ENCODE measurements at places on chromosomes 3 and 15.

- no peak for DNase-seq
These were observed 55.1 kb upstream of the ATOSA start for GRCh38 chr15:52734329-52734728.

- DNase-seq = no peak
These were observed 65.5 kb downstream of the ADCY5 start for GRCh38 chr3:123383091-123384053.

GRCh38 chr15:40253167-40253790 lies 14.4 kb downstream of the PAK6 start:
- DNase-seq = peak; percentile 43

- DNase-seq = no peak
These were observed 29.7 kb downstream of the HDC start for GRCh38 chr15:50235794-50236193.

GRCh38 chr3:64238971-64239667 lies 13.9 kb upstream of the PRICKLE2 start:
- no peak for DNase-seq

GRCh38 chr3:126613479-126614188 lies 41.3 kb downstream of the TXNRD3 start:
- DNase-seq = no peak

GRCh38 chr3:52494445-52494844 lies 693 bp upstream of the STAB1 start:
- no peak for DNase-seq

DNA sequence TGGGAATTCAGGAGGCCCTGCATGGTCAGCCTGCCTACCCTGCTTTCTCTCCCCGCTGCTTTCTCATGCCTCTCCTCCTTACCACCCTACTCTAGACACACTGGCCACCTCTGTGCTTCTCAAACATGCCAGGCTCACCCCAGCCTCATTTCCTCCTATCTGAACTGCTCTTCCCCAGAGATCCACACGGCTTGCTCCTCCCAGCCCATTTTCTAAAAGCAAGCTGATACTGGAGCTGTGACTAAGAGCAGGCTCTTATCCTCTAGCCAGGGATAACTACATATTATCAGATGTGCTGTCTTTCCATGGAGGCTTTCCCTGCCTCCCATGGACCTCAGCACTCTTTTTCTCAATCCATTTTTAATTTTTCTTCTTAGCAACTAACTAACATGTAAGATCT lies 85.9 kb downstream of the BOC start:
- DNase-seq = no peak

DNA sequence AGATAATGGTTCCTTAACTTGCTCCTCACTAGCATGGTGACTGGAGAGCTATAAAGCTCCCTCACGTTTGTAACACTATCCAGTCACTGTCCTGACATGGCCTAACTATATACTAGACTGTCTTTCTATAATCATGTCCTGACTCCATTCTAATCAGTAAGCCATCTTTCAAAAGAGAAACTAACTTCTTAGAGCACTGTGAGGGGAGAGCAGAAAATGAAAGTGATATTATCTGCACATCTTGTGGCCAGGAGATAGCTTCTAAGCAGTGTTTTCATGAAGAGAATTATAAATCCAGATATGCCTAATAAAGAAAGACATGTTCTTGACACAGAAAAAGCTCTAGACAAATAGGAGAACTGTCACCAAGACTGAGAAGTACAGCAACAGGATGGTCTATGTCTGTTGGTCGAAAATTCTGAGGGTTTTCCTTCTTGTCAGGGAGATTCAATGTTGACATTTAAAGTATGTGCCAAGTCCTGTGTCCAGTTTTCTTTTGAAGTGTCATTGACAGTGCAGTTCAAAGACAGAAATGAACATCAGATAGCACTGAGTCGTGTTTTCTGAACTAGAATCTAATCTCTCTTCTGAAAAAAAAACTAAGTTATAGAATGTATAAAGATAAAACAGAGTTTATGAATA lies 230.6 kb upstream of the PEX5L start:
- no peak for DNase-seq

- DNase-seq = no peak
These were observed 2.8 kb upstream of the TLR9 start for GRCh38 chr3:52228266-52228665.

DNA sequence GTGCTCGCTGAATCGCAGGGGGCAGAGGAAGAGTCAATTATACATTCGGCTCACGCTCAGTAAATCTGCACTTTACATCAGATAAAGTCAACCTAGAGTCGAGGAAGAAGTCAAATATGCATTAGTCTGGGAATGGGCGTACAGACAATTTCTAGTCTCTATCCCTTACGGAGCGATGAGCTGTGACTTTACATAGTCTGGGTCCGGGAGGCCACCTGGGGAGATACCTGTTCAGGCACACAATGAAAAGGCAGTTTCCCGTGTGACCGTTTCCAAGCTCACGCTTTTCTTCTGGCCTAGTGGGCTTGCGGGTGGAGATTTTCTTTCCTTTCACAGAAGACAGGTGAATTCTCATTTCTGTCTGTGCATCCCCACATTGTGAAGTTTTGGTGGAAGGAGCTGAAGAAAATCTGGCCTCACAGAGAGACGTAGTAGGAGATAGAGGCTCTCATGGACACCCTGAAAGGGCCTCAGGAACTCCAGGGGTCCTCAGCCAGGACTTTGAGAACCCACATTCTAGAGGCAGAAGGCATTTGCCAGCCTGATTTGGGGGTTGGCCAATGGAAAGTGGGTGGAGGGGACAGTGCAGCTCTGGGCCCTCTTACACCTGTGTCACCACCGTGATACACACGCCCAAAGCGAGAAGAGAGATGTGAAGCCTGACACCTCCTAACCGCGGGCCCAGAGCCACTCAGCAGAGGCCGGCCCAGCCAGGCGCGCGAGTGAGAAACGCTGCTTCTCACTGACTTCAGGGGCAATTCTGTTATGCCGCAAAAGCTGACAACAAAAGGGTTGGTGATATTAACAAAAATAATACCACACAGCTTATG lies 10.7 kb upstream of the OCA2 start:
- no peak for DNase-seq

GRCh38 chr3:182794455-182795388 lies 1.4 kb downstream of the ATP11B start:
- DNase-seq = no peak

- DNase-seq = no peak
These were observed at the start of gene FRMD4B for GRCh38 chr3:69385723-69386555. Gene FRMD4B (minus strand): TSS chr3:69386088. CDS start chr3:69385989, 99 bp downstream.

GRCh38 chr3:34858067-34858660 lies 781.2 kb upstream of the ARPP21 start:
- no peak for DNase-seq

DNA sequence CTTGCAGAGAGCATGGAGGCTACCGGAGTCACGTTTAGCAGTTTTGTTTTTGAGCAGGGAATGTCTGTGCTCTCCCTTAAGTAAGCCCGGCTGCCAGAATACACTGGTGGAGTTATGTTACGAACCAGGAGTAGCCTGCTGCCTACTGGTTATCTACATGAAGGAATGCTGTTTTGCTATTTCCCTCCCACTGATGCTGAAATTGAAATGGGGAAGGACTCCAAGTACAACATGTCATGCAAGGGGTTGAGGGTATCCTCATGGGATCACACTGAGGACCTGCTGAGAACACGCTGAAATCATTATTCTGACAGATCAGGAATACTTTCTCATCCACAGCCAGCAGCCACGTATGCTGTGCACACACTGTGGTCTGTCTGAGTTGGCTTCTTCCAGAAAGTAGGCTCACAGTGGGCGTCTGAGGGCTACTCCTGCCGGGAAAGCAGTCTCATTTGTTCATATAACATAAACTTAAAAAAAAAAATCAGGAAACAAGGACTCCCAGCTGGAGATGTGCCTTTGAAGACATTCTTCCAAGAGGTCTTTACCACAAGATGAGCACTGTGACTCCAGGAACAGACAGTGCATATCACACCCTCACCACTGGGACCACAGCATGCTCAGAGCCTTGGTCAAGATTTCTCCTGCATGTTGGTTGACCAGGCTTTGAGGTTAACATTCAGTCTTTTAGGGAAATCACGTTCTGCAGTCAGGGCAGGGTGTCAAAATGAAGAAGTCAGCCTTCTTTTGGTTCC lies 300.4 kb upstream of the RASGRP1 start:
- DNase-seq = no peak

- DNase-seq = no peak
These were observed 799 bp downstream of the ABI3BP start for GRCh38 chr3:100992231-100993012.

DNA sequence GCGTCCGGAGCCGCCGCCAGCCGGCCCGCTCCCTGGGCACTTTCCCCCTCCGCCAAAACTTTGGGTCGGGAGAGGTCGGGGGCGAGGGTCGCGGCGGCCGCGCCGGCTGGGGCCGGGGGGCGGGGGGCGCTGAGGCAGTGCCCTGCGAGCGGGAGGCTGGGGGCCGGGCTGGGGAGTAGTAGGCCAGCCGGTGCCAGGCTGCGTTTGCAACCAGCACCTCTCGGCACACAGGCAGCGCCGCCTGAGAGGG lies 452 bp downstream of the BBX start:
- no peak for DNase-seq

DNA sequence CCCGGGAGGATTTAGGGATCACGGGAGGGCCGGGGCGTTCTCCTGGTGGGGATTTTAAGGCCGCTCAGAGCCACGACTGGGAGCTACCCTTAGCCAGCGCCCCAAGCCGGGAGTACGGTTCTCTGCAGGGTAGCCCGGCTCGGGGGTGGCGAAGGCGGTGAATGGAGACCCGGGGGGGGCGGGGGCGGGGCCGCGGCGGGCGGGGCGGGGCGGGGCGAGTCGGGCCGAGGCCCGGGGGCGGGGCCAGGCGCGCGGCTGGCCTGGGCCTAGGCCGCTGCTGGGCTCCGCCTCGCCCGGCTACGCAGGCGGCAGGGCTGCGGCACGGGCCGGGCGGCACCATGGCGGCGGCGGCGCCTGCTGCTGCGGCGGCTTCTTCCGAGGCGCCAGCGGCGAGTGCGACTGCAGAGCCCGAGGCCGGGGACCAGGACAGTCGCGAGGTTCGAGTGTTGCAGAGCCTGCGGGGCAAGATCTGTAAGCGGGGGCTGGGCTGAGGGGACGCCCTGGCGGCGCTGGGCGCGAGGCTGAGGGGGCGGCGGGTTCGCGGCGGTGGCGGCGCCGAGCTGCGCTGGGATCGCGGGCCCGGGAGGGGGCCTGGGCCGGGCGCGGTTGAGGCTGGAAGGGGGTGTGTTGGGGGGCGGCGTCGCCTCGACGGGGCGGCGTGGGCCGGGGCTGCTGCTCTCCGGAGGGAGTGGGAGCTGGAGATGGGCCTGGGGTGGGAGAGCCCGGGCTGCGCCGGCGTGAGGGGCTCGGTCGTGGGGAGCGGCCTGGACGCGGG lies at the start of gene RASA2:
Gene RASA2, plus strand, starts transcription at position 282 of the 775 bp plus-strand sequence. Its CDS starts 57 bp downstream, at position 339.
- DNase-seq = peak; percentile 73

Measured in HT-29 (cell line).